ENCODE measurements at places on chromosomes 4 and X.

DNA sequence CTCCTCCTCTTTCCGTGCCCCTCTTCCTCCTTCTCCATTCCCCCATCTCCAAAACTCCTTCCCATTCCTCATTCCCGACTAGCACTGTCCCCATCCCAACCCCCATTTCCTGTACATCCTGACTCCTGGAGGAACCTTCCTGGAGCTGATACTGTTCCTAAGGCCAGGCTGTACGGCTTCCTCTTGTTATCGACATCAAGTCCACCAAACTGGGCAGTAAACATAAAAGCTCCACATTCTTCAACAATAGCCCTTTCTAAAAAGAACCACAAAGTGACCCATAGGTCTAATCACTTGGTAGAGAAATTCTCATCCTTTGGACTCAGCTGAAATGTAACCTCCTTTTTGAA is 22.9 kb downstream of the AWAT2 start:
- no peak for DNase-seq

GRCh38 chrX:142040906-142041305 is 137.2 kb downstream of the MAGEC1 start:
- DNase-seq: no peak

GRCh38 chr4:39975488-39976089 is 2.1 kb downstream of the PDS5A start:
- DNase-seq: no peak

- peak; percentile 28 for DNase-seq
Observed at GRCh38 chrX:129984111-129984958, 1.9 kb downstream of the BCORL1 start.

GRCh38 chrX:64805683-64806082 is 170.6 kb downstream of the ZC4H2 start:
- no peak for DNase-seq

GRCh38 chrX:129777218-129778030 is 2.3 kb upstream of the SASH3 start:
- DNase-seq: peak; percentile 80

DNA sequence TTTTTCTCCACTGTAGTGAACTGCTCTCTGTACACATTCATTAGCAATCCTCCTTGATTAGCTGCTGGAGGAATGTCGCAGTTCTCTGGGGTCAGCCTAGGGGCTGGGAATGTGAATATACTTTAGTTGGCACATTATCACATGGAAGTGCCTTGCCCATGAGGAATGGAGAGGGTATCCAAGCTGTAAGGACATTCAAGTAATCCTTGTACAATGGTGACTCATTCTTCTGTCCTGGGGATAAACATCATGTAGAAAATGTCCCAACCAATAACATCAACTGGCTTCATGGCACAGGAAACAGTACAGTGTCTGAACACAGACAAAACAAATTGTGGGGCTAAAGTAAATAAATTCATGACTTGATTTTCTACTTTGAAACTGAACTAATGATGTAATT is 147.1 kb downstream of the GLRA2 start:
- no peak for DNase-seq

GRCh38 chr4:10737337-10737736 is 52.8 kb upstream of the CLNK start:
- no peak for DNase-seq

DNA sequence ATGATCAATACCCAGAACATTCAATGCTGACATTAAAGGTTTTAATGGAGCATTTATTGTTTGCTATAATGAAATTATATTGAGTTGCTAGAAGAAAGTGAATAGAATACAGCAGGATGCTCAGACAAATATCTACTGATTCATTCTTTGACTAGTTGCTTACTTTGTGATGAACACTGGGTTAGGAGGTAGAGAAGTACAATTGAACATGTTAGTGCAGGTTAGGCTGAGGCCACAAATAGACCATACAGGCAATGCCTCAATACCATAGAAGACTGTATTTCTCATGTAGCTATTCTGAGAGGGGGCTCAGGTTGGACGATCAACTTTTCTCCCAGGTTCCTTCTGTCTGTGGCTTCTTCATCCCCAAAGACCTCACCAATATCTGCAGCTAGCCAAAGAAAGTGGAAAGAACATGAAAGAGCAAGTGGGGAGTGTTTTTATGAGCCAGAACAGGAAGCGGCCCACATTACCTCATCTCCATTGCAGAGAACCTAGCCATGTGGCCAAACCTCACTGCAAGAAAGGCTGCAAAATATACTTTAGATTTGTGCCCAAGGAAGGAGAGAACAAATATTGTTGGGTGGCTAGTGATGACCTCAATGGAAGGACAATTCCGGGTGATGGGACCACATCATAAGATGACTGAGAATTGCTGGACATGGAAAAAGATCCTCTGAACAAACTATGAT is 180.3 kb upstream of the GATB start:
- DNase-seq: no peak

- no peak for DNase-seq
Observed at GRCh38 chr4:7906171-7906701, 33.4 kb downstream of the AFAP1 start.

- DNase-seq: no peak
Observed at GRCh38 chr4:98627531-98628257, 30.7 kb downstream of the TSPAN5 start.

- DNase-seq: no peak
Observed at GRCh38 chr4:71941001-71941400, 90.8 kb upstream of the NPFFR2 start.

DNA sequence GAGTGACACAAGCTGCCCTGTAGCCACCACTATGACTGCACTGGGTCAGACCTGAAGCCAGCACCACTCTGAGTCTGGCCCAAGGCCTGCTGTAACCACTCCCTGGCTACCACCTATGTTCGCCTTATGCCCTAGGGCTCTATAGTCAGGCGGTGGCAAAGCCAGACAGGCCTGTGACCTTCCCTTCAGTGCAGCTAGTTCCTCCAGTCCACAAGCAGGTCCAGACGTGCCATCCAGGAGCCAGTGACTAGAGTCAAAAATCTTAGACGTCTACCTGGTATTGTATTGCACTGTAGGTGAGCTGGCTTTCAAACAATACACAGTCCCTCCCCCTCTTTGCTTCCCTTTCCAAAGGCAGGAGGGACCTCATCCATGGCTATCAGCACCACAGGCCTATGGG is 54.0 kb upstream of the RNF128 start:
- DNase-seq: no peak

DNA sequence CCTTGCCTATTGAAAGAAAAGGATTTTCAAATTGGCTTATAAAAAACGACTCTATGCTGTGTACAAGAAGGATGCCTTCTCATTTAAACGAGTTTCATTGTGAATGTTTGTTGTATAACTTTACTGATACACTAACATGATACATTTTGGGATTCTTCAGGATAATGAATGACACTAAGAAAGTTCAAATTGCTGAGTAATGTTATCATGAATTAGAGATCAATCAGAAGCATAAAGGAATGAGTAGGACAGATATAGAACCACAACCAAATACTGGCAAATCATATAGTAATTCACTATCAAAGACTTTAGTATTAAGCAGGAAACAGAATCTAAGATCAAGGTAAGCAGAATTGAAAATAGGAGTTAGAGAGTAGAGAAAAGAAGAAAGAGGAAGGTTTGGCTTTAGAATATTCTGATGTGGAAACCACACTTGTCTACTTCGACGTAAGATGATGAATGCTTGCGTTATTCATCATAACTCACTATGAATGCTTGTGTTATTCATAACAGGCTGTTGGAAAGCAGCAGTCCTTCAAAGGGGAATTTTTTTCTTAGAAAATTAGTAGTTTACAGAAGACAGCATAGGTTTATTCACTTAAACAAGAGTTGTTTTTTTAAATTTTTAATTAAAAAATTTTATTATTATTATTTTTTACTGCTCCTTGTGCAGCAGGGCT is 13.4 kb downstream of the CCDC158 start:
- DNase-seq: no peak

- no peak for DNase-seq
Observed at GRCh38 chrX:24145303-24146186, 4.0 kb upstream of the ZFX start.

DNA sequence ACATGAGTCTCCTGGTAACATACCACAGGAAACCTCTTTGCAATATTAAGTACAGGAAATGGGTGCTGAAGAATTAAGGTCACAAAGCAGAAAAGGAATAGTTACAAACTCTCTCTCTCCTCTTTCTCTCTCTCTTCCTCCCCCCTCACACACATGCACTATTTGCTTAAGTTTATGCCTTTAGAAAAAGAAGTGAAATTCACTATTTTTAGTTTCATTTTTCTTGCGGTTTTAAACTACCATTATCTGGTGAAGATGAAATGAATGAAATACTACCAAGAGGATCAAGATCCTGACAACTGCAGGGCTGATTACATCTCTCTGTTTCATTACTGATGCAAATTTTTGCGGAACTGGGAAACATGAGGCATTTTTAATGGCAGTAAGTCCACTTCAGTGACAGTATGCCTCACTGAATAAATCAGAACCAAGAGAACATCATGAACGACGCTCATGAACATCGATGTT is 64.3 kb upstream of the FTHL17 start:
- DNase-seq: no peak

DNA sequence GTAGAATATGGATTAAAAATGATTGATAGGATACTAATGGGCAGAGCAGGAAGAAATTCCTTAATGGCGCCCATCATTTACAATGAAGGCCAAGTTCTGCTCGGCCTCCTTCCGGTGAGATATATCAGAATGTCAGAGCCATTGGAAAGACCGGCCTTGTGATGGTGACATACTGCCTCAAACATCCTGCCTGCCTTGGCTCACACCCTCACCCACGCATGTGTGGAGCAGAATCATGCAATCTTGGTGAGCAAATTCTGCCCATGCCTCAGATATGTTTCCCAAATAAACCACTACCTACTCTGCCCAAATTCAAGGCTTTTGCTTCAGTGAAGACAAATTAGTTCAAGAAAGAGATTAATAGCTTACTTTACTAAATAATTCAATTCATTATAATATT is 163.3 kb downstream of the MID1 start:
- DNase-seq: no peak

GRCh38 chr4:118035309-118035708 is 1.0 kb downstream of the NDST3 start:
- no peak for DNase-seq

DNA sequence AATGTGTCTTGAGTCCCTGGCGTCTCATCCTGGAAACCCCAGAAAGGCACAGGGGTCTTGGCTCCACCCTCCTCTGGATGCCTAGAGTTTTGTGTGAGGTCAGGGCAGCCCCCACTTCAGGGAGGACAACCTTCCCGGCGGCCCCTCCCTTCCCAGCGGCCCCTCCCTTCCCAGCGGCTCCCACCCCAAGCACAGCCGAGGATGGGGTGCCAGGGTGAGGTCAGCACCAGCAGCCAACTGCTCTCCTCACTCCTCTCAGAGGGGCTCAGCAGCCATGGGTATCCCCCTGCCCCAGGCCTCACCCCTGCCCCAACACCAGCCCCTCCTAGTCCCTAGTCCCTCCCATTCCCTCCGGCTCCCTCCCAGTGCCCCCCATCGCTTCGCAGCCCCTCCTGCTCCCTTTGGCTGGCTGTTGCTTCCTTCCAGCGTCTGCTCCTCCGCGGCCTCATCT is 17.4 kb downstream of the DGKQ start:
- no peak for DNase-seq

Data from central memory CD4-positive, alpha-beta T cell (primary cell).